ENCODE measurements at places on chromosomes 1 and 21.

GRCh38 chr1:66374561-66375111, 159.3 kb upstream of the SGIP1 start:
- DNase-seq: no peak

DNA sequence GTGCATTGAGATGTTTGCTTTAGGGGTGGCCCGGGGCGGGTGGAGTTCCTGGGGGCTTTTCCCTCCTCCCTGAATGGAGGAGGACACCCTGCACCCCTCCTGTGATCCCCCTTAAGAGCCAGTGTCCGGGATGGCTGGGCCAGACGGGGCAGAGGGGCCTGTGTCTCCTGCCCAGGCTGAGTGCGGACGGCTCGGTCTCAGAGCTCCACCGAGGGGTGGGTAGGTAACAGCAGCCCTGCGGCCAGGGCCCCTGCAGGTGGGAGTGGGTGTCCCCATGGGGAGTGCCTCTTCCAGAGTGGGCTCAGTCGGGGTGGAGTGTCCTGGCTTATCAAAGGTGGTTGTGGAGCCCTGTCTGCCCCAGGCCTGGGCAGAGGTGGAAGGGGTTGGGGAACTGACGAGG, 23.1 kb downstream of the TP73 start:
- no peak for DNase-seq

- no peak for DNase-seq
These were observed 201.2 kb downstream of the TGFB2 start for GRCh38 chr1:218546314-218546713.

DNA sequence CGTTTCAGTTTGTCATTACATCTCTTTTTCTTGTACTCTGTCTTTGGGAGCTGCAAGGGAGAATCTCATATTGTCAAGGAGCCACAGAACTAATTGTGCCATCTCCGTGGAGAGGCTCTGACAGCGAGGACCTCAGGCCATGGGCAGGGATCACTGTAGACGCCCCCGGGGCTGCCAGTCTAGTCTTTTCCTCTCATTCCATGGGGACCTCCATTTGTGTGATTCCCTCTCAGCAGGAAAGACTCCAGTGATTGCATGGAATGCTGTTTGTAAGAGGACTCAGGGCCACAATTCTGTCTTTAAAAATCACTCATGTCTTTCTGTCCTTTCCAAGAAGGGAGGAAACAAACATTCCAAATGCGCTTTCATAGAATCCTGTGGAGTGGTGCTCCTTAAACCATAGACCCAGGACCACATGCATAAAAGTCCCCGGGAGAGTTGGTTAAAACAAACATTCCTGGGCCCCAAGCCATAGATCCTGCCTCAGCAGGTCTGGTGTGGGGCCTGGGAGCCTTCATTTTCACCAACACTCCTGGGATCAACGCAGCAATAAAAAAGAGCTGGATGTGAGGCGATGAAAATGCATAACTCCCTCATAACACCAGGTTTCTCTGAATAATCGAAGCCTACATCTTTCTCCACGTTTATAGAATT, 104.5 kb downstream of the ZP4 start:
- no peak for DNase-seq
